IPS DF 6.9 (cell line): ENCODE measurements at places on chromosomes 1 and 21.

GRCh38 chr1:179142889-179143299, 61.0 kb downstream of the TOR3A start:
- DNase-seq: no peak

DNA sequence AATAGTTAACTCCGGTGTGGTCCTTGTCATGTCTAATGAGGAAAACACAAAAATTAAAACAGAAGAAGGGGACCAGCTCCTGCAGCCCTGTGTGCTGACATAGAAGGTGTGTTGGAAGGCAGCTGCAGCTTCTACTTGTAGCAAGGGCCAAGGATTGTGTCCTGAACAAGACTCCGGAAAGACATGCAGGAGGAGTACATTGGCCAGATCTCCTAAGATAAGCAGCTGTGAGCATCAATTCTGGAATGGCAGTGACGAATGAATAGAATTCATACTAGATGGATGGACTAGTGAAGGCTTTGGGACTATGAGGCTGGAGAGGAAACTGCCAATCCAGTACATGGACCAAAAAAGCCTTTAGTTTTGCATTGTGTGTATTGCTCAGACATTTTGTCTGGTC, 19.3 kb downstream of the RPS6KA1 start:
- no peak for DNase-seq

- DNase-seq: no peak
These were observed 150.3 kb upstream of the SGIP1 start for GRCh38 chr1:66383611-66384010.

DNA sequence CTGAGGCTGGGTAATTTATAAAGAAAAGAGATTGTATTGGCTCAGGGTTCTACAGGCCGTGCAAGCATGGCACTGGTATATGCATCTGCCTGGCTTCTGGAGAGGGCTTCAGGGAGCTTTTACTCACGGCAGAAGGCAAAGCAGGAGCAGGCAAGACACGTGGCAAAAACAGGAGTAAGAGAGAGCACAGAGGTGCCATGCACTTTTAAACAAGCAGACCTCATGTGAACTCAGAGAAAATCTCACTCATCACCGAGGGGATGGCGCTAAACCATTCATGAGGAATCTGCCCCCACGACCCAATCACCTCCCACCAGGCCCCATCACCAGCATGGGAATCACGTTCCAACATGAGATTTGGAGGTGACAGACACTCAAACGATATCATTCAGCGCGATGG, 400.7 kb upstream of the RUNX1 start:
- no peak for DNase-seq

DNA sequence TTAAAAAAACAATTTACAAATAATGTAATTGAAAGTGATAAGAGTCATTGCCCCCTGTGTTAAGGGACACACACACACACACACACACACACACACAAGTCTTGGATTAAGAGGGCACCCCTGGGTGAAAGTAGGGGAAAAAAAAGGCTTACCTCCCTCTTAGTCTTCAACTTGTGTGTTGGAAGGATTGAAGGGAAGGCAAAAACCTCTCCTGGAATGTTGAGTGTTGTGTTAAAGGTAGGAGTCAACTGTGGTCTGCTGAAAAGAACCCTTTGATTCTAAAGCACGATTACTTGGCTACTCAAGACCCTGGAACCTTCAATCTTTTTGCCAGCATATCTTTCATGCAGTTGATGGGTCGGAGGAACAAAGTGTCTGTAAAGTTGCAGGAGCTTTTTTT, 6.4 kb downstream of the PBX1 start:
- no peak for DNase-seq

GRCh38 chr1:165539908-165540307, 3.9 kb upstream of the LRRC52 start:
- no peak for DNase-seq

DNA sequence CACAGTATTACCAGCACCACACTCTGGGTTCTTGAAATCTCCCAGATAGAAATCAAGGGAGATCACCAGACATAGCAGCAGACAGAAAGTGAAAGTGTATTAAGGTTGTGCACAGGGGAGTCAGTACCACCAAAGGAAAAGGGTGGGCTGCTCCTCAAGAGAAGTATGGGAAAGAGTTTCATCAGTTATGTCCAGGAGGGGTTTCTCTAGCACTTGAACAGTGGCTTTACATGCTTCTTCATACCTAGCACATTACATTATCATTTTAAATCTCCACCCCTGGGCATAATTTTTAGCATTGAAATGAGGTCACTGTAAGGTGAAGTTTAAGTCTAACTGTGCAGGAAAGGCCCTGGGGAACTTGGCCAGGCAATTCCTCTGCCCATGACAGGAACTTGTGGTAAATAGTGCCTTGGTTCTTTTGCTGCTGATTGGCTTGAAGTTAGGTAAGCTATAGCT, 601.0 kb downstream of the NUF2 start:
- DNase-seq: no peak

GRCh38 chr1:177783051-177783450, 186.8 kb downstream of the SEC16B start:
- DNase-seq: no peak

- no peak for DNase-seq
These were observed 3.5 kb upstream of the TIAM1 start for GRCh38 chr21:31347435-31348032.

GRCh38 chr1:86015375-86015774, 141.2 kb downstream of the COL24A1 start:
- no peak for DNase-seq

DNA sequence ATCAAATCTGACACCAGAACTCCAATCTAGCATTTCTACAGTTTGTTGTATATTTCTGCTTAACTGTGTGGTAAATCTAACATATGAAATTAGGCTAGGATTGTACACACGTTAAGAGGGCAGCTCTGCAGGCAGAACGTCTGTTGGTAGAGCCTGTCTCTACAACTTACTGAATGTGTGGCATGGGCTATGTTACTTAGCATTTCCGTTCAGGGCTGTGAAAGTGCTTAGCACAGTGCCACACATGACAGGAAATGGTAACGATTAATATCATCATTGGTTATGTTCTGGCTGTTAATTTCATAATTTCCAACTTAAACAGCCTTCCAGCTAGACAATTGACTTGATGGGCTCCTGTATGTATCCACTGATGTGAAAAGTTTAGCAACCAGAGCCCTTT, 9.6 kb upstream of the C8B start:
- no peak for DNase-seq

DNA sequence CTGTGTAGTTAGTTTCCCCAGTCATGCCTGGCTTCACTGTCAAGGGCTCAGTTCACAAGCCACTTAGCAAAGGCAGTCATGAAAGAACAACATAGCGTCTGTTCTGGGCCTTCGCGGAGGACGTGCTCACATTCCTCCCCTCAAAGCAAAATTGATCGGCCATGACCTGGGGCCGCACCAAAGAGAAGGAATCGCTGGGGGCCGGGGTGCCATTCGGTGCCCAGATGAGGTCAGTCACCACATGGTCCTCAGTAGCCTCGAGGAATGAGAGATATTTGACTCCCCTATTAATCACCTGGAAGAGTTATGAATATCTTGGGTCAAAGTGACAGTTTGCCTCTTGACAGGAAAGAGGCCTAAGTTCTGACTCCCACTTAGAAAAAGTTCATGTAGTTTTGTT, 251.1 kb upstream of the JUN start:
- no peak for DNase-seq

GRCh38 chr1:222788402-222789156, 26.3 kb upstream of the DISP1 start:
- no peak for DNase-seq

DNA sequence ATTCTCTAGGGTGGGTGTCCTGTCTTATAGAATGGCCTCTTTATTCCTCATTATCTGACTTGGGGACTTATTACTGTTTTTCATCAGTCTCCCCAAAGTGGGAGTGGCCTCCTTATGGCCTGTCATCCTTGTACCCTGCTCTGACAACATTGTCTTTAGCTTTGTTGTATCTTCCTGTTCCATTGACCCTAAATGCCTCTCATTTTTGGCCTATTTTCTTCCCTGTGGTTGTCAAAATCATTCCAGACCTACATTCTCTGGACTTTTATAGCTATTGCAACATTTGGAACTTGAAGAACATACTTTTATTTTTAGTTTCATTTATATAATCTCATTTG, 9.7 kb downstream of the SFT2D2 start:
- no peak for DNase-seq

- DNase-seq: no peak
These were observed 104.4 kb downstream of the TM2D1 start for GRCh38 chr1:61620536-61620935.

DNA sequence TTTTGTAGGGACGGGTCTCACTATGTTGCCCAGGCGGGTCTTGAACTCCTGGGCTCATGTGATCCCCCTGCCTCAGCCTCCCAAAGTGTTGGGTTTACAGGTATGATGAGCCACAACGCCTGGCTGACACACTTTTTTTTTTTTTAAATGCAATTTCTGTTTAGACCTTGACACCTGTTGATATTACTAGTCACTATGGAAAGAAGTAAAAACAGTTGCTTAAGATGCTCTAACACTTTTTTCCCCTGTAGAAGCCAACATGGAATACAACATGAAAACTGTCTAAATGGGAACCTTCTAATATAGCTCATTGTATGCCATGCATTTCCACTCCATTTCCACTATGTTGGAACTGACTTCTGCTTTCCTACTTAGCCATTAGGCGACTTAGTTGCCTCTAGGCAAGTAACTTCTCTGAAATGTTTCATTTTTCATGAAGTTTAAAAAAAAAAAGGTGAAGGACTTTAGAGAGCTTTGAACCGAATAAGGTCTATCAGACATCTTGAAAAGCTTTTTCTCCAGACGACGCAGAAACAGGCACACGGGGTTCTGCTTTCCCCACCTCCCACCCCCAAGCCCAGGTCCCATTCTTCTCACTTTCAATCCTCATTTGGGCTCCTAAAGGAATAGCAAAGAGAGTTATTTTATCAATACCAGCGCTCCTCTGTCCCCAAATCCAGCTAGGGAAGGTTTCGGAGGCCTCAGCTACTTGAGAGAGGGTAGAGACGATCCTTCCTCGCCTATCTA, 648 bp upstream of the DR1 start:
- DNase-seq: no peak

DNA sequence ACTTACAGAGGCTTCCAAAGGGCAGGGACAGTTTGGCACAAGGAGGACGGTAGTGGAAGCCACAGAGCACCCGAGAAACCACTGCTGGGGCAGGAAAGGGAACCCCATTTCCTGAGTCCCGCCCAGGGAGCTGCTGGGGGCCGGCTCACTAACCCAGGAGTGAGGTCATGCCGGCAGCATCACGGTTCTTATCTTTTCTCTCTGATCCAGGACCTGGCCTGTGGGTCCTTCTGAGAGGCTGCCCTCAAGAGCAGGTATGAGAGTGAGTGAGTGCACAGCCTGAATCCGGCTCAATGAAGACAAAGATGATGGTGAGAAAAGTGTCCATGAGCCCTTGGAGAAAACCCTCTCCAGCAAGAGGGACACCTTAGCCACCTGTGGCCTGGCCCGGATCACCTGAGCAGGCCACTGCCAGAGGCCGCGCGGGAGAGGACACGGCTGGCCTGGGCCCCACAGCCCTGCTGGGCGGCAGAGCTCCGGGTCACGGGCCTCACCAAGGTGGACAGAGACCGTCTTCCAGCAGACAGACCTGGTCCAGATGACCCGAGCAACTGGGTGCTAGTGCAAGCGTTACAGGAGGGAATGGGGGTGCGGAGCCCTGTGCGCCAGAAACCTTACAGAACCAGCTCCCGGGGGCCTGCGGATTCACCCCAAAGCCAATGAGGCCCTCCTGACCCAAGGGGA, 94.9 kb downstream of the RIPK4 start:
- DNase-seq: no peak

DNA sequence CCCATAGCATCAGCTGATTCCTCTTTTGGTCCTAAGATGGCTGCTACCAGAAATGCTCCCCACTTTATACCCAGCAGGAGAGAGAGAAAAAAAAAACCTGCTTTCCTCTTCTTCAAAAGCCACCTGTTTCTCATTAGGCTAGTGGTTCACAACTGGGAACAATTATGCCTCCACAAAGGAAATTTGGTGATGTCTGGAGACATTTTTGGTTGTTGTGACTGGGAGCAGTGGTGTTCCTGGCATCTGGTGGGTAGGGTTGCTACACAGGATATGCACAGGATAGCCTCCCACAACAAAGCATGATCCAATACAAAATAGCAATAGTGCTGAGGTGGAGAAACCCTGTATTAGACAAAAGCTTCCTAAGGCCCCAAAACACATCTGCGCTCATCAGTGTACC, 38.5 kb upstream of the SGIP1 start:
- no peak for DNase-seq

- no peak for DNase-seq
These were observed 4.9 kb downstream of the RGS1 start for GRCh38 chr1:192580351-192580962.

DNA sequence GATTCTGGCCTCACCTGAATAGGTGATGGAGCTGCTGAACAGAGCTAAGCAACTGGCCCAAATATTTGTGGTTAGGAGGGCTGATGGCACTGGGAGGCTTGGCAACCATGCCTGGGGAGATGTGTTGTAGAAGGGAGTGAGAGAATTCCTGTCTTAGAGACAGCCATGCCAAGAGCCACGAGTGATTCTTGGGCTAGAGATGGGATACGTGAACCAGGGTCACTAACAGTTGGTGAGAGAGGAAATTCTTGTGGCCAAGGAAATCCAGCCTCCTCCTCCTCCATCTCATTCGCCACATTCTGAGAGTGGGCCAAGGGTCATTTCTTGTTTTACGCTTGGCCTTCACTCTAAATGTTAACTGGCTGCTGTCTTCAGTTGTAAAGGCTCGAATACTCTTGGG, 46.3 kb downstream of the NGF start:
- no peak for DNase-seq

DNA sequence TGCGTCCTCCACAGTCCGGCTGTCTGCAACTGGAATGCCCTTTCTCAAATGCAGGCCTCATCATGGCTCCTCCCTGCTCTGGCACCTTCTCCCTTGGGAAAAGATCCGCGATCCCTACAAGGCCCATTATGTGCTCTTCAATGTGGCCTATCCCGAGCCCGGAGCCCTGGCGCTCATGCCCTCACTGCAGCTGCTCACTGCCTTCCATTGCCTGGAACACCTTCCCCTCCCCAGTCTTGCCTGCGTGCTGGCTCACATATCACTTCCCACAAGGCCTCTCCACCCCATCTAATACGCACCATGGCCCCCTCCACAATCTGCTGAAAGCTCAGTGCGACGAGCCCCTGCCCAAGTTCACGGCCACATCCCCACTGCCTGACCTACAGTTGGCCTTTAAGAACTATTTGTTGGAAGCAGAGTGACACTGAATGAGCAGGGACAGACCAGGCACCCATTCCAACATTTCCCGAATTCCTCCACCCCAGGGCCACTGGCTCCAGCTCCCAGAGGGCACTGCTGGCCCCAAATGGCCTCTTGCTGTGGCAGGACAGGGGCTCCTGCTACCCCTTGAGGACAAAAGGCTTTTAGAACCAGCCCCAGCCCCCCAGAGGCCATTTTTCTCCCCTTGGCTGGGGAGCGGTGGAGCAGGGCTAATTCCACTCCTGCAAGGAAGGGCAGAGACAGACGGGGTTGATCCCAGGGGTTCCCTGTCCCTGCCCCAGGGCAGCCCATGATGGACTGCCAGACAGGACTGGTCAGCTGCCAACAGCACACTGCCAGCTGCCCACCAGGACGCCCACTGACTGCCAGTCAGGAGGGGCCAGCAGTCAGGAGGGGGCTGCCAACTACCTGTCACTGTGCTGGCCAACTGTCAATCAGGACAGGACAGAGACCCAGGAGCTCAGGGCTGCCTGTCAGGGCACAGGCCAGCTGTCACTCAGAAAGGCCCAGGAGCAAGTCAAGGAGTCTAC, 64.8 kb downstream of the DHRS3 start:
- DNase-seq: no peak

- no peak for DNase-seq
These were observed 213.8 kb downstream of the ROR1 start for GRCh38 chr1:63987628-63988024.
